Kidney (tissue), 22 donors: ENCODE measurements at places on chromosomes 12 and 14. TPM values are rescaled to one million over a fixed set of nuclear protein-coding genes. Genes with fewer than 3 reads are reported as not detected.

The PLA2G1B gene
- total RNA-seq: not detected

The KRT83 gene
- total RNA-seq: not detected

The SOAT2 gene
- 0.19 TPM for total RNA-seq

The GPR65 gene
- 3.8 TPM for total RNA-seq

The SYT1 gene
- 1.2 TPM for total RNA-seq

The SYCP3 gene
- total RNA-seq: 0.25 TPM

The EPYC gene
- total RNA-seq: not detected

DNA sequence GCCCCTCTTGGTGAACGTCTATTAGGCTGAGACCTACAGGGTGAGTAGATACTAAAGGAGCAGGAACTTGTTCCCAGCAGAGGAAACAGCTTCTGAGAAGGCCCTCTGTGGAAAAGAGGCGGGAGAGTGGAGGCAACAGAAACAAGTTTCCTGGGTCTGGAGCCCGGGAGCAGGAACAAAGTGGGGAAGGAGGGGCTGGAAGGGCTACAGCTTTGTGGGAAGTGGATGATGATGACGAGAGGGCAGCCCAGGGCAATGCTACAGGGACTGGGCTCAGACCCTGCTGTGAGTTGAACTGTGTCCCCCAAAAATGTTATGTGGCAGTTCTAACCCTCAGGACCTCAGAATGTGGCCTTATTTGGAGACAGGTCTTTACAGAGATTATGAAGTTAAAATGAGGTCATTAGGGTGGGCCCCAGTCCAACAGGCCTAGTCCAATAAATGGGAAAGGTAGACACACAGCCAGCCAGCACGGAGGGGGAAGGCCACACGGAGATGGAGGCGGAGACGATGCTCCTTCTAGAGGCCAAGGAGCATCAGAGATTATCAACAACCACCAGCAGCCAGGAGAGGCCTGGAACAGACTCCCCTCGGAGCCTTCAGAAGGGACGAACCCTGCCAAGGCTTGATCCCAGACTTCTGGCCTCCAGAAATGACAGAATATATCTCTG is 14.3 kb downstream of the CAMKK2 start:
- no peak overlapping the region for H3K4me3 ChIP-seq
- no peaks in the 10 kb centered on the region for H3K36me3 ChIP-seq
- H3K27me3 ChIP-seq: no peaks in the 10 kb centered on the region

GRCh38 chr14:24556756-24557155 is 19.3 kb downstream of the CTSG start:
- no peaks in the 10 kb centered on the region for H3K4me1 ChIP-seq
- no peak overlapping the region for H3K27ac ChIP-seq
- no peaks in the 10 kb centered on the region for H3K27me3 ChIP-seq
- no peak overlapping the region for H3K4me3 ChIP-seq

- H3K27ac ChIP-seq: no peak overlapping the region
- no peaks in the 10 kb centered on the region for H3K27me3 ChIP-seq
- no peaks in the 10 kb centered on the region for H3K36me3 ChIP-seq
- H3K4me1 ChIP-seq: peaks cover 4% of the 10 kb centered on the region
- no peak for DNase-seq
These were observed 9.0 kb upstream of the PCNX1 start for GRCh38 chr14:70898111-70898745.

- DNase-seq: no peak
- no peak overlapping the region for H3K4me3 ChIP-seq
- H3K36me3 ChIP-seq: no peaks in the 10 kb centered on the region
- peaks cover 10% of the 10 kb centered on the region for H3K4me1 ChIP-seq
These were observed 147.5 kb upstream of the C14orf180 start for GRCh38 chr14:104431929-104432541.

DNA sequence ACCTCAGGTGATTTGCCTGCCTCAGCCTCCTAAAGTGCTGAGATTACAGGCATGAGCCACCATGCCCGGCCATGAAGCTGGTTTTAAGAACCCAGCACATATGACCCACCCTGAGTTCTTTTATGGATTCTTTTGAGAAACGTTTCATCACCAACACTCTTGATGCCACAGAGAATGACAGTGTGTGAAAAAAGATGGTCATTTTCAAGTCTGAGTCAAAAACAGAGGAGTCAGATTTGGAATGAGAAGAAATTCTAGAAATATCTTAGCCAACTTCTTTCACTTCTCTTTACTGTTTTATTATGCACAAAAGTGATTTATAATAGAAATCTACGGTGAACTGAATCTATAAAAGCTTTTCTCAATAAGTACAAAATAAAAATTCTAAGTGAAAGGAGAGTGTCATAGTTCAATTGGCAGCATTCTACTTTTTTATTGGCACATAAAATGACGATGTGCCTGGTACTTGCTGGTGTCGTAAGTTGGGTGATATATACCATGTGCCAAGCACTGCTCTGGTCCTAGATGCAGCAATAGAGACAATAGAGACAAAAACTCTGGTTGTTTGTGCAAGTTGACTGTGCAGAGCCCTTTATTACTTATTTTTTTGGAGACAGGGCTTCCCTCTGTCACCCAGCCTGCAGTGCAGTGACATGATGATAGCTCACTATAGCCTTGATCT is 33.9 kb downstream of the CCDC177 start:
- no peak for DNase-seq
- H3K27ac ChIP-seq: no peak overlapping the region
- no peaks in the 10 kb centered on the region for H3K27me3 ChIP-seq
- no peaks in the 10 kb centered on the region for H3K4me1 ChIP-seq

DNA sequence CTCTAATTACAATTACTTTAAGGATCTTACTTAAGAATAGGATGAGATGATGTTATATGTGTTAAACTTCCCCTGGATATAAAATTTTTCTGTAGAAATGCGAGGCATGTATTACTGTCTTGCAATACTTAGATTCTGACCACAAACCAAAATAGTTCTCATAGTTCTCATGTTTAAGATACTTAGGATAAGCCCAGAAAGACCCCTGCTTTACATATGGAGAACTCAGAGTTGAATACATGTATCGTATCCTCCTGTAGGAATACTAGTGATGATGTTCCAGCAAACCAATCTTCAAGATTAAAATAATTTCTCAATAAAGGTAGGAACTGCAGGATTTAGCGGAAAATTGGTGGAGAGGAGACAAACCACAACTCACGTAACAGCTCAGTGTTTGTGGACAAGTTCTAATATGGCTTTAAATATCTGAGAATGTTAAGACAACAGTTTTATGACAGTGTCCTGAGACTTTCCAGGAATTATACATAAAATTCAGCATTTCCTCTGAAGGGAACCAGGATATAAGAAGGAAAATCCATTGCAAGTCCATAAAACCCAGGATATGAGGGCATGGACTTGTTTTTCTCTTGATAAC is 114.7 kb upstream of the CRY1 start:
- H3K36me3 ChIP-seq: no peaks in the 10 kb centered on the region
- no peak for DNase-seq
- H3K27ac ChIP-seq: no peak overlapping the region

DNA sequence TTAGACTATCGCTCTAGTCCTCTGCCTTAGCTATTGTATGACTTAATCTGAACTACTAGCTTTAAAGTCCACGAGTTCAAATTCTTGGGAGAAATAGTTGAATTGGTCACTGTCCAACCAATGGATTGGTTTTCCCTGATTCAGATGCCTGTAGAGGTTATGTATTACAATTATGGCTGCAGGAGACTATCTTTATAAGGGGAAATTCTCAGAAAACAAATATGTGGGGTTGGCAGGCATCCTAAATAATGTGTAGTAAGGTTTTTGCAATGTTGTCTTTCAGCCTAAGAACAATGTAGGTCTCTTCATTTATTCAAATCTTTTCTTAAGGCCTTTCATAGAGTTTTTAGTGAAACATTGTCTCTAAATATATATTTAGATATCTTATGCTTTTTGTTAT is 26.9 kb downstream of the MYRFL start:
- no peaks in the 10 kb centered on the region for H3K4me1 ChIP-seq
- H3K27ac ChIP-seq: no peak overlapping the region
- DNase-seq: no peak

DNA sequence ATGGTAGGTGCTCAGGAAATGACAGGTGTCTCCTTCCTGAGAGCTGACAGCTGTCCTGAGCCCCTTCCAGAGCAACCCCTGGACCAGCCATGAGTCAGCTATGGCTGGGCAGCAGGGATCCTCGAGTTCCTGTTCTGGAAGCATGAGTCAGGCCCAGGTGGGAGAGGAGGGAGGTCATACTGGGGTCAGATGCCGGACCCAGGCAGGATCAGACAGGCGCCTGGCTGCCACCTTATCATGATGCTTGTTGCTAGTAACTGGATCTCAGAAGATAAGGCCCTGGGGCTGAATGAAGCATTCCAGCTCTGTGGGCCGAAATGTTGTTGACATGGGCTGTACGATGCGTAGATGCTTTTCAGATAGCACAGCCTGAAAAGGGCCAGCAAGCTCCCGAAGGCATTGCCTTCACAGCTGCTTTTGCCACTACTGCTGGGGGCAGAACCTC is 17.4 kb upstream of the KRT7 start:
- H3K27ac ChIP-seq: no peak overlapping the region
- H3K27me3 ChIP-seq: no peaks in the 10 kb centered on the region
- no peaks in the 10 kb centered on the region for H3K4me1 ChIP-seq
- H3K4me3 ChIP-seq: no peak overlapping the region

GRCh38 chr12:27703720-27704452 is 6.7 kb upstream of the MRPS35 start:
- H3K4me3 ChIP-seq: no peak overlapping the region
- no peaks in the 10 kb centered on the region for H3K36me3 ChIP-seq
- H3K27ac ChIP-seq: no peak overlapping the region
- H3K27me3 ChIP-seq: no peaks in the 10 kb centered on the region
- DNase-seq: peak; percentile 78

DNA sequence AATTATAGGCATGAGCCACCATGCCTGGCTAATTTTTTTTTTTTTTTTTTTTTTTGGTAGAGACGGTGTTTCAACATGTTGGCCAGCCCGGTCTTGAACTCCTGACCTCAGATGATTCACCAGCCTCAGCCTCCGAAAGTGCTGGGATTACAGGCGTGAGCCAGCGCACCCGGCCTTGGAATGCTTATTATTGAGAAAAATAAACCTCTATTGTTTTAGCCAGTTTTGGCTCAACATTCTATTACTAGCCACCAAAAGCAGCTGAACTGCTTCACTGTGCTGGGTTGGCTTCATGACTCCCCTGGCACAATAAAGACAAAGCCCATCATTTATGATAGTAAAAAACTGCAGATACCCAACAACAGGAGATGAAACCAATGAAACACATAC is 93.5 kb upstream of the CEP83 start:
- no peaks in the 10 kb centered on the region for H3K27me3 ChIP-seq
- no peak overlapping the region for H3K4me3 ChIP-seq
- H3K4me1 ChIP-seq: no peaks in the 10 kb centered on the region
- no peak overlapping the region for H3K27ac ChIP-seq
- no peak for DNase-seq

GRCh38 chr12:47017041-47017713 is 62.2 kb upstream of the PCED1B start:
- DNase-seq: no peak
- H3K4me3 ChIP-seq: no peak overlapping the region
- H3K4me1 ChIP-seq: no peaks in the 10 kb centered on the region
- H3K27me3 ChIP-seq: no peaks in the 10 kb centered on the region
- H3K36me3 ChIP-seq: no peaks in the 10 kb centered on the region
- no peak overlapping the region for H3K27ac ChIP-seq

DNA sequence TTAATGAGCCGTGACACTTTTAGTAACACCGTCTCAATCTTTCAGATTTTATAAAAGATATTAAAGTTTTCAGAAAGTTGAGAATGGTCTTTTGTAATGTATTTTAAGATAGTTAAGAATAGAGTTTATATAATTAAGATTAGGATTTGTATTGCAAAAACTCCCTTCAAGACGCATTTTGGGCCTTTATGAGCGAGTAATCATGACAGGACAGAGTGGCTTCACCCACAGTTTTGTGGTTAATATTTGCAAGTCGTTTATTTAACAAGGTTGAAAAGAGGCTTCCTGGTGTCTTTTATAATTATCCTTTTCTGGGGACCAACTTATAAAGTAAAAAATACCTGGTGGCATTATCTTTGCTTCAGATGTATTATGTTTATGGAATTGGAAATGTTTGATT is 44.0 kb downstream of the TRAF3 start:
- H3K4me3 ChIP-seq: no peak overlapping the region
- H3K27me3 ChIP-seq: no peaks in the 10 kb centered on the region
- no peak for DNase-seq
- H3K4me1 ChIP-seq: peaks cover 5% of the 10 kb centered on the region
- no peaks in the 10 kb centered on the region for H3K36me3 ChIP-seq

DNA sequence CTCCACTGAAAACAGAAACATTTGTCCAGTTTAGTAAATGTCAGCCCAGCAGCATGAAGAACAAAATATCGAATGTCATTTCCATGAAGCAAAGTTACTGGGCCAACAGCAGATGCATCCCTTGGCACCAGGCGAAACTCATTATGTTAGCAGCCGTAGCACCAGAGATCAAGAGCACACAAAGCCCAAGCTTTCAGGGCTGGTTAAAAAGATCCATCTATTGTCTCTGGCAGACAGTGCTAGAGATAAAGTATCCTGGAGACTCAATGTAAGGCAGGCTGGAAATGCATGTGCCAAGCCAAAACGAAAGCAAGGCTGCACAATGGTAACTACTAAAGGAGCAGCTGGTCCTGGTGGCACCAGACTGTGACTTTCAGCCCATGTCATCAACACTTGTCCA is 120.3 kb upstream of the PLEKHG7 start:
- no peaks in the 10 kb centered on the region for H3K36me3 ChIP-seq
- H3K4me3 ChIP-seq: no peak overlapping the region
